Spinal cord (tissue), 10 donors: ENCODE measurements at places on chromosomes 4 and X.

GRCh38 chr4:96016634-96017299 is 176.9 kb downstream of the PDHA2 start:
- no peak for DNase-seq

DNA sequence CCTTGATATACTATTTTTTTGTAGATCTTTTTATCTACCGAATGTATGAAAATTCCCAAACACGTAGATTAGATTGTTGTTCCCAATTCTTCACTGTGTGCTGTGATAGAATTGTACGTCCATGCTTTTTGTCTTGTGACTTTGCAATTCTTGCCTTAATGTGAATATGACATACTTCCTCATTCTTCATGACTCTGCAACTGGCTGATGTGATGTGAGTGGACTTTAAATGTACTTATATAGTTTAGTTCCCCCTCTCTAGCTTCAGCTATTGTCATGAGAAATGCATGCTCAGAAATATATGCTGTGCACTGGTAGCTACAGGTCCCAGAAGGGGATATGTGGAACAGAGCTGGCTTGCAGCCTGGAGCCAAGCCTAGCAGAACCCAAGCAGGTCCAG is 89.4 kb downstream of the FTHL17 start:
- no peak for DNase-seq

DNA sequence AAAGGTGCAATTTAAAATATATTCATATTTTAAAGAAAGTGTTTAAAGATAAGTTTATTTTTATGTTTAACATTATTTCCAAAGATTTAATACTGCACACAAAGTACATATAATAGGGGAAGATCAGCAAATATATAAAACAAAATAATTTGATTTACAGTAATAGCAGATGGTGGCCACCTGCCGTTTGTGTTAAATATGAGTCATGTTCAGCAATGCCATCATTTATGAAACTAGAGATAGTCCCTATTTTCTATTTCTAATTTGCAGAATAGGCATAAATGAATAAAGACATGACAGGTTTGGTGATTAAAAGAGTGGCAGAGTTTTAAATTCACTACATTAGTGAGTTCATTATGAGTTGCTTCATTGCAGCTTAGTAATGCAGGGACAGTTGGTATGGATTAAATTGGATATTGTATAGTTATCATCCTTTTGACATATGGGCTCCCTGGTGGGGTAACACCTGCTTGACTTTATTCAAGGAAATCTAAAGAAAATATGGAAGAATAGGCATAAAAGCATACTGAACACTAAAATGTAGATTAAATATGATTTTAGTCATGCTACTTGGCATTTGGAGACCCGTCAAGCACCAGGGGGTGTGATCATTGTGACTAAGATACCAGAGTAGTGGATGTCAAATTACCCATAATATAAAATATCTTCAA is 78.8 kb upstream of the BANK1 start:
- DNase-seq = no peak

- DNase-seq = no peak
These were observed 111.5 kb downstream of the DTHD1 start for GRCh38 chr4:36392916-36393315.

DNA sequence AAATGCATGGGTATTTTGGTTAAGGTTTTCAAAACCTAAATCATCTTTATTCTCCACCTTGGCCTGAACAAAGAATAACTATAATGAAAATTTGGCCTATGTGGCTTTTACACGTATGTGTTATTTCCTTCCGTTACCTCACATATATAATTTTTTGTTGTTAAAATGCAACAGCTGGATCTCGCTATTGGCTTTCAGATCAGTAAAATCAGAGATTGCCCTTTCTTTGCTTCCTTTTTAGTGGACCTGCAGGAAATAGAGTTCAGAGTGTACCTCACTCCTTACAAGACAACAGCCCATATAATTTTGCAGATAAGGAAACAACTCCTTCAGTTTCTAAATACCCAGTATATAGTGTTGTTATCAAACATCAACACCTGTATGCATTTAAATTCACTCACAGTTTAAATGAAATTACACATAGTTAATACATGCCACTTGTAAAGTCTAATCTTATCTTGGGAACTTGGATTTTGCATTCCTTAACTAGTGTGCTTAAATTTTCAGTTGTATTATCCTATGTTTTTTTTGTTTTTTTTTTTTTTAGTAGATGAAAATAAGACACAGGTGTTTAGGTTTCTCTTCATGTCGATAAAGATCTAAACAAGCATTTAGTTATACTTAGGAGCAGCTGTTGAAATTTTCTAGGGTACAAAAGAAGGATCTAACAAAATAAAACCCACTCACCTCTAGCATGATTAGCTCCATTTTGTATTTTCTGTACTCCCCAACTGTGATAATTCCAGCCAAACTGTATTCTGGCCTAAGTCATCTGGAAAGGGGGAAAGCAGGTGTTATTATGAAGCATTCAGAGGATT is 96.2 kb upstream of the SPRY1 start:
- no peak for DNase-seq

DNA sequence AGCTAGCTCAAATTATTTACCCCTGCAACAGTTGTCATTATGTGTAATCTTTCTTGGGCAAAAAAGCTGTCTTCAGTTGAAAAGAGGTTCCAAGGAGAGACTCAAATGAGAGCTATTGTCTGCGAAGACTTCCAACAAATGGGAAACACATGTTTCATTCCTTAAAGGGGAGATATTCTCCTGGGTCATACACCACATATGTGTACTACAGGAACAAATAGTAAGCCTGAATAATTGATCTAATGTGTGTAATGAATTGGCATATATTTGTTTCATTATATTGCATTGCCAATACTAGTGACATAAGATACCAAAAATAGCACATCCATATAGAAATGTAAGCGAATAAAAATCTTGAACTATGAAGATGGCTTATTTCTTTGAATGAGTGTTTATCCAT is 950.9 kb upstream of the NDST4 start:
- DNase-seq = no peak

GRCh38 chr4:66956426-66956825 is 588.9 kb downstream of the CENPC start:
- no peak for DNase-seq

DNA sequence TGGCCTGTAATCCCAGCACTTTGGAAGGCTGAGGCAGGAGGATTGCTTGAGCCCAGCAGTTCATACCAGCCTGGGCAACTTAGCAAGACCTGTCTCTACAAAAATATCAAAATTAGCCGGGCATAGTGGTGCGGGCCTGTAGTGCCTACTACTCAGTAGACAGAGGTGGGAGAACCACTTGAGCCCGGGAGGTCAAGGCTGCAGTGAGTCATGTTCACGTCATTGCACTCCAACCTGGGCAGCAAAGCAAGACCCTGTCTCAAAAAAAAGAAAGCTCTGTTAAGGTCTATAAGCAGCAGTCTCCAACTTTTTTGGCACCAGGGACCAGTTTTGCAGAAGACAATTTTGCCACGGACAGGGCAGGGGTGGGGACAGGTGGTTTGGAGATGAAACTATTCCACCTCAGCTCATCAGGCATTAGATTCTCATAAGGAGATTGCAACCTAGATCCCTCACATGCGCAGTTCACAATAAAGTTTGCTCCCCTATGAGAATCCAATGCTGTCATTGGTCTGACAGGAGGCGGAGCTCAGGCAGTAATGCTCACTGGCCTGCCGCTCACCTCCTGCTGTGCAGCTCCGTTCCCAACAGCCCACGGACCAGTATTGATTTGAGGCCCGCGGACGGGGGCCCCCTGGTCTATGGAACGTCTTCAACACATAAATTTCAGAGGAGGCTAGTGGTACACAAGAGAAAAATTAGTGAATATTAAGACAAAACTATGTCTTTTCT is 67.9 kb downstream of the KLHL8 start:
- no peak for DNase-seq

DNA sequence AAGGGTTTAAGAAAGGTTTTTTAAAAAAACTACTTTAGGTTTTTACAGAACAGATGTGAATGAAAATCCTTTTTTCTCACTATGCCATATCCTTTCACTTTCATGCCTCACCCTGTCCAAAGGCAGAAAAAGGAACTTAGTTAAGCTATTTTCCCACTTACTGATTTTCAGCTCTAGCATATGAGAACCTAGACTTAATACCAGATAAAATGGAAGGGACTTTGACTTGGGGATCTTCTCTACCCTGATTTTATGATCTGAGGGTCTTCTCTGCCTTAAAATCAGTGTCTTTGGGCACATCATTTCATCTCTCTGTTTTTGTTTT is 42.4 kb downstream of the FNIP2 start:
- no peak for DNase-seq

GRCh38 chrX:129071390-129071789 is 451.9 kb downstream of the SMARCA1 start:
- DNase-seq = no peak

DNA sequence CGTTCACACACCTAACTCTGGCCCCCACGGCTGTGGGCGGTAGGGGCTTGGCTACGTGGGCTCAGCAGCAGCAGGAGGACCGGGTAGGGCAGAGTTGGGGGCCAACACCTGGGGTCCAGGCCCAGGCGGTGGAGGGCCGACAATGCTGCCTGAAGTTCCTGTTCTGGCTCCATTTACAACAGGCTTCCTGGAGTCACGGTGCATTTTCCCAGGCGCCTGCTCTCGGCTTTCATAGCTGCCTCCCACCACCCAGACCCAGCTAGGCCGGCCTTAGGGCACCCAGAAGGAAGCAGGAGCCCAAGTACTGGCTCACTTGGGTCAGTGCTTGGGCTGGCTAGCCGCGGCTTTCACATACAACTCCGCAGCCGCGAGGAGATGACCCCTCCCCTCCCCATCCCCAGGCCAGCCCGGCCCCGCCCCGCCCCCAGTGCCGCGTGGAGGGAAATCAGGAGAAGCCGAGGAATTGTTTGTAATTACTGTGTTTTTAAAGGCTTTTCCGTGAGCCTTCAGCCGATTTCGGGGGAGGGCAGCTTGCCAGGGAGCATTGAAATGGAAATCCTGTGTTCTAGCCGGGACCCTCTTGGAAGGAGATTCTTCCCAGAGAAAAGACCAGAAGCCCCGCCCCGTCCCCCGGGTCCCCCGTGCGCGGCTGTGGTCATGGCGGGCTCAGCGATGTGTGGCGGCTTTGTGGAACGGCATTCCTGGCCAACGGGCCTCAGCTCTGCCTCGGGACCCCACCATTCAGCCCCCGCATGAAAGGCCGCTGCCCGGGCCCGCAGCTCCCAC is 28.5 kb downstream of the PJA1 start:
- DNase-seq = no peak
